ENCODE measurements at places on chromosomes 7 and 10. TPM values are rescaled to one million over a fixed set of nuclear protein-coding genes. Genes with fewer than 3 reads are reported as not detected.

CLRN3 gene
- 9.4 TPM for total RNA-seq

CPVL gene
- 133 TPM for total RNA-seq

GPRIN2 gene
- 12.6 TPM for total RNA-seq

ANXA8L1 gene
- not detected for total RNA-seq

ATOH7 gene
- total RNA-seq = 0.16 TPM

GPR15LG gene
- total RNA-seq = 0.44 TPM

C10orf67 gene
- total RNA-seq = 1.6 TPM

SFRP4 gene
- 6.8 TPM for total RNA-seq

KNDC1 gene
- total RNA-seq = 8.7 TPM

CCL24 gene
- not detected for total RNA-seq
